ENCODE measurements at places on chromosomes 16 and 17.

GRCh38 chr16:61182391-61182790 is 853.8 kb downstream of the CDH8 start:
- no peak for DNase-seq

GRCh38 chr17:42989141-42989540 is 8.8 kb downstream of the RUNDC1 start:
- DNase-seq, result no peak

- DNase-seq, result no peak
Measured at GRCh38 chr16:85458968-85459367, 154.2 kb upstream of the GSE1 start.

DNA sequence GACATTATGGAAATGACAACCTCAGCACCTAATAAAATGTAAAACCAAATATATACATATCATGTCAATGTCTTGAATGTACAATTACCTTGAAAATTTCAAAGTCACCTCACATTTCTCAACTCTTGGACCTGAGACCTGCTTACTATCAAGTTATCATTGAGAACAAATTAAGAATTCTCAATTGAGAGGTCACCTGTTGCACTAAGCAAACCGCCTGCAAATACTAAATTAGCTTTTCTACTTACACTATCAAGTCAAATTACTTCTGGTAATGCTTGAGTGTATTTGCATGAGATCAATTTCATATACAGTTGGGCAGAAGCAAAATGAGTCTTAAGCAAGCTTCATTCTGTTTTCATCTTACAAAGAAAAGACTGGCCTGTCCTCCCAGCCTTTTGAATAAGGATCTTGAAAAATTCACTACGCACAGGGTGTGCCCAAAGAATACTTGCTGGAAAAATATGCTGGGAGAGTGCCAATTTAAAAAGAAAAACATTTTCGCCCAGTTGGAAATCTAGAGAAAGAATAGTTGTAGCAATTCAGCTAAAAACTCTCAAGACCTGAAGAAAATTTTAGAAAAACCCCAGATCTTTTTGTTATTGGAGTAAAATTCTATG is 35.7 kb downstream of the KANSL1 start:
- DNase-seq, result no peak

DNA sequence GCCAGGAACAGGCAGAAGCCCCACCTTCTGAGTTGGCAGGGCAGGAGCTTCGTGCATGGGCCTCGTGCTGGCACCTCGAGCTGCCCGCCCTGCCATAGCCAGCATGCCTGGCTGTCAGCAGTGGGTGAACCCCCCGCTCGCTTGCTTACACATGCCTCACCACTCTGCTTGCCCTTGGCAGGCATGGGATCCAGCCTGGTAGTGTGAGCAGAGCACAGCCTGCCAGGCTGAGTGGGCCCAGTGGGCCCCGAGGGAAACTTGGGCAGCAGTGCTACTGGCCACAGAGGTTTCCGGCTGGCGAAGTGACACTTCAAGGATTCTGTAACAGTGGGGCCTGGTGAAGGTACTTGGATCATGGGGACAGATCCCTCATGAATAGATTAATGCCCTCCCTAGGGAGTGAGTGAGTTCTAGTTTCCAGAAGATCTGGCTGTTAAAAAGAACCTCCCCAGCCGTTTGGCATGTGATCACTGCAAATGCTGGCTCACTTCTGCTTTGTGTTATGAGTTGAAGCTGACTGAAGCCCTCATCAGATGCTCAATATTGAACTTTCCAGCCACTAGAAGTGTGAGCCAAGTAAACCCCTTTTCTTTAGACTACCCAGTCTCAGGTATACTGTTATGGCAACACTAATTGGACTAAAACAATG is 114.7 kb downstream of the BCAS3 start:
- no peak for DNase-seq

GRCh38 chr17:42287977-42288802 is at the start of gene STAT5A:
STAT5A (plus strand) TSS chr17:42288498; CDS start chr17:42289412, 914 bp downstream.
- peak; percentile 64 for DNase-seq

- DNase-seq, result no peak
Measured at GRCh38 chr16:49181791-49182518, 99.7 kb downstream of the CBLN1 start.

DNA sequence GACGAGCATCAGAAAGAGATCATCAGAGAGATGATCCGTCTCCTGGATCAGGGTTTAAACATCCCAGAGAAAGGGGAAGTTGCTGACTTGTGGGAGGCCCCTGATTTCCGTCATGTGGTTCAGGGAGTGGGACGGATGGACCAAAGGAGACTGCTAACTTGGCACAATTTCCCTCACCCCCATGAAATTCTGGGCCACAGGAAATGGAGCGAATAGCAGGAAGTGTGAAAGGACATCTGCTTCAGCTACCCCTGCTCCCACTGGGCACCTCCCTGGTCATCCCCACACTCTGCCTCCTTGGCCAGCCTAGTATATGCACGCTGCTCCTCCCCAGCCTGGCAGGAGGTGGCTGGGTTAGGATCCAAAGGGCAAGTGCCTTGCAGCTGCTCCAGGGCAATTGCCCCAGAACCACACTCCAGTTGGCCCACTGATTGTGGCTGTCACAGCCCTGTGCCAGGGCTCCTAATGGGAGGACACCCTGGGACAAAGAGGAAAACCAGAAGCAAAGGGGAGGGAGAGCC is 1.3 kb downstream of the ARRB2 start:
- no peak for DNase-seq

GRCh38 chr16:19242987-19243575 is 42.5 kb upstream of the CLEC19A start:
- no peak for DNase-seq

GRCh38 chr16:22235839-22236745 is 30.0 kb downstream of the EEF2K start:
- no peak for DNase-seq

DNA sequence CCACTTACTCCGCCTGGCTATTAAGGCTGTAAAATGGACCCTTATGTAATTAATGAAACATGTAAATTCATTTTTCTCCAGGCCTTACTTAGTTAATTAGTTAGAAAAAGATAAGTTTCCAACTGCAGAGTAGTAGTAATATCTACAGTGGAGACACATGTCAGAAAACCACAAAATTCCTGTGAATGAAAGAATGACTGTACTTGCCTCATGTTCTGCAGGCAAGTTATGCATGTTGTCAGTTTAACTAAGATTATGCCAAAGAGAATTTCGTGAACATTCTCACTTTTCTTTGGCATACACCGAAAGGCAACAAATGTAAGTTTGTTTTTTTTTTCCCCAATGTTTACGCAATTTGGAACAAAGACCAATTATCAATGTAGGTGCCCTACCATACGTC is 16.8 kb upstream of the CCL1 start:
- DNase-seq, result no peak

- DNase-seq, result no peak
Measured at GRCh38 chr16:48965386-48965785, 316.3 kb downstream of the CBLN1 start.

GRCh38 chr17:28841901-28842281 is 699 bp downstream of the FAM222B start:
- no peak for DNase-seq

- no peak for DNase-seq
Measured at GRCh38 chr16:89253548-89254287, 36.2 kb downstream of the ZNF778 start.

GRCh38 chr17:70098030-70098429 is 23.0 kb downstream of the KCNJ16 start:
- no peak for DNase-seq

All from stimulated activated CD8-positive, alpha-beta memory T cell treated with anti-CD3 and anti-CD28 coated beads, Interleukin-4, amount 100 ng/mL, for 1 hour (primary cell).